Occipital lobe (tissue), 3 donors: ENCODE measurements at places on chromosomes 6 and 20. TPM values are rescaled to one million over a fixed set of nuclear protein-coding genes. Genes with fewer than 3 reads are reported as not detected.
A peak's percentile ranks its signal among the peaks of the same experiment; 100 is the strongest.

Gene RNF182
- total RNA-seq: 73.6 TPM

Gene TFB1M
- total RNA-seq: 17.2 TPM

Gene LAMA2
- 16.8 TPM for total RNA-seq

Gene WFDC12
- total RNA-seq: not detected

Gene MGME1
- 8.4 TPM for total RNA-seq

Gene L3MBTL3
- 38.8 TPM for total RNA-seq

Gene ARFGEF3
- 65.7 TPM for total RNA-seq

Gene RSPH3
- total RNA-seq: 7.5 TPM

Gene GSTA4
- total RNA-seq: 145 TPM

Gene SLC2A10
- 7.5 TPM for total RNA-seq

Gene PTCRA
- total RNA-seq: not detected

Gene CCN5
- not detected for total RNA-seq

Gene C6orf15
- total RNA-seq: not detected

GRCh38 chr20:14383335-14383734, 45.9 kb upstream of the FLRT3 start:
- DNase-seq: no peak

DNA sequence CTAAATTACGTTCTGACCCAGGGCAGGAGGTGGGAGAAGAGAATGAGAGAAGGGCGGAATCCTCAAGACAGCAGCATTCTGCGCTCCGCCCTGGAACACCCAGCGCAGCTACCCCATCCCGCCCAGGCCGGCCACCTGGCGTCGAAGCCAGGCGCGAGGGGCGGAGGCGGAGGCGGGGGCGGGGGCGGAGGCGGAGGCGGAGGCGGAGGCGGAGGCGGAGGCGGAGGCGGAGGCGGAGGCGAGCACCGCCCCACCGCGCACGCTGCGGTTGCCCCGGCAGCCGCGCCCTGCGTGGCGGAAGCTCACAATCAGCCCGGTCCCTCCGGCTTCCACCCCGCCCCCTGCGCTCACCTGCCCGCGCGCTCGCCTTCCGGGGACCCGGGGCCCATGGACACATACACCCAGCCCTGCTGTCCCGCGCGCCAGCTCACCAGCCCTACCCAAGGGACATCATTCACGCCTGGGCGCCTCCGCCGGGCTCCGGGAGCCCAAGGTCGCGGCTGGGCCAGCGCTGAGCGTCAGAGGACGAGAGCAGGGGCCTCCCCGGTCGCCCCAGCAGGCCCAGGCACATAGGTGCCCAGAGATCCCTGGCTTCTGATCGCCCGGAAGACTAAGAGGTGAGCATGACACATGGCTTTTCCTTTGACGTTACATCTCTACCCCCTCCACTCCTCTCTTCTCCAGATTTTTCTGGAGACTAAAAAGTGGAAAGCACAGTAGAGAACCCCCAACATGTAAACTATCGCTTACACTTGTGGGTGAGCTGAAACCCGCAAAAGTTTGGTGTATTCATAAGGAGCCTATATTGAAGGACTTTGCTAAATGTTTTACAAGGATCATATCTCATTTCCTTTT, at the start of gene ANKEF1:
ANKEF1 (plus strand) TSS at position 271 of the 855 bp plus-strand sequence. CDS start 3,315 bp downstream, outside the sequence.
- peak; percentile 44 for DNase-seq

- no peak for DNase-seq
Observed at GRCh38 chr6:88967891-88968290, 4.5 kb upstream of the RNGTT start.

DNA sequence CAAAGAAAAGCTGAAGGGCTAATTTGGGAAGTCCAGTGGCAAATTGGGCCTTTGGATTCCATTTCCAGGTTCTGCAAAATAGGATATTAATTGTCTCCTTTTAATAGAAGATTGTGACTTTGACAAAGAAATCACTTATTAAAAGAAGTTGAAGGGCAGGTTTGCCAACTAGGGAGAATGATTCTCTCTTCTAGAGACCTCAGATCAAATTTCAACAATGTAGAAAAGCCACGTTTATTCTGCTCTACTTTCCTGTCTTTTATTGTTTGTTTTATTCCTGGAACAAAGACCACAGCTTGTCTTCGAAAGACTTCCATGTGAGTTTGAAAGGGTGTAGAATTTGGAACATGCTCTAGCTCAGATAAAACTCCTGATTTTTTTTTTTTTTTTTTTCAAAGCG, 65.5 kb upstream of the PRL start:
- no peak for DNase-seq

DNA sequence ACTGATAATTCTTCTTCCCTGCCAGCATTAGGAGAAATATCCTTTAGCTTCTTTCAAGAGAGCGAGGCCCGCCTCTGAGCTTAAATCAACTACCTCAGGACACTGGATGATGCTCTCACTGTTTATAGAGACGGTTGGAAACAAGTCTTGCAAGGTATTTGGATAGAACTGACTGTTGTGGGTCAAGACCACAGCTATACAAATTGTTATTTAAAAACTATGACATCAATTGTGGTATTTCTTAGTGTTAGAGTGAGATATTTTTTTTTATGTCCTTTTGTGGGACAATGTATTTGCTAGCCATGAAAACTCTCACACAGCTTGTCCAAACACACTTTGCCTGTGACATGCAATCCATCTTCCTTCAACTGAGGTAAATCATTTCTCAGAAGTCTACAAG, 136.3 kb upstream of the PHACTR1 start:
- DNase-seq: no peak

GRCh38 chr6:16286151-16286522, 47.8 kb downstream of the GMPR start:
- peak; percentile 38 for DNase-seq

DNA sequence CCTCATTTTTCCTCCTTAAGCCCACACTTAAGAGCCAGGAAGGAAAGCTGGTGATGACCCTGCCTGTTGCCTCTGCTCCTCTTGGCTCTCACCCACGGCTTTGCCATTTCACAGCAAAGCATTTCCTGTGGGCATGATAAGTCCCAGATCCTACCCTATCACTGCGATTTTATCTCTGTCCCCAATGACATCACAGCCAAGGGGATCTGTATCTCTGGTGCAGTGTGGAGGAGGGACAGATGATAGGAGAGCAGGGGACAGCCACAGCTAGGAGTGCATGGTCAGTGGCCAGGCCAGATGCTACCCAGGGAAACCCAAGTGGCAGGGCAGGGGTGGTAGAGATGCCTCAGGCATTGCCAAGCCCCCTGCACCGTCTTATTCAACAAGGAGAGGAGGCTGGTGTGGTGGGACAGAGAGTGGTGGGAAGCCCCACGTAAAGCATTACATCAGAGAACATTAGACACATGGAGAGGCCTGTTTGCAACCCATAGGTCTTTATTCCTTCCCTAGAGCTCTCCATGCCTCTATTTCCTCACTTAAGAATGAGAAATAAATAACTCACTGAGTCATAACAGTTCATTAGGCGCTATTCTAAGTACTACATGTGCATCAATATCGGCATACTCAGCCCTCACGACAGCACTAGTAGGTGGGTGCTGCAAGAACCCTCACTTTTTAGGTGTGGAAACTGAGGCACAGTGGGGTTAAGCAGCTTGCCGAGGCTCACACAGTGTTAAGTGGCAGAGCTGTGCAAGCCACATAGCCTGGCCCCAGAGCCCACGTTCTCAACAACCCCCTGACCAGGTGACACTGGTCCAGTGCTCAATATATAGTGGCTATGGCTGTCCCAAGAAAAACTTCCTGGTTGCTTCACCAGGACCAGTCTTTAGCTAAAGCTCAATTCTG, 4.6 kb downstream of the TFEB start:
- no peak for DNase-seq

DNA sequence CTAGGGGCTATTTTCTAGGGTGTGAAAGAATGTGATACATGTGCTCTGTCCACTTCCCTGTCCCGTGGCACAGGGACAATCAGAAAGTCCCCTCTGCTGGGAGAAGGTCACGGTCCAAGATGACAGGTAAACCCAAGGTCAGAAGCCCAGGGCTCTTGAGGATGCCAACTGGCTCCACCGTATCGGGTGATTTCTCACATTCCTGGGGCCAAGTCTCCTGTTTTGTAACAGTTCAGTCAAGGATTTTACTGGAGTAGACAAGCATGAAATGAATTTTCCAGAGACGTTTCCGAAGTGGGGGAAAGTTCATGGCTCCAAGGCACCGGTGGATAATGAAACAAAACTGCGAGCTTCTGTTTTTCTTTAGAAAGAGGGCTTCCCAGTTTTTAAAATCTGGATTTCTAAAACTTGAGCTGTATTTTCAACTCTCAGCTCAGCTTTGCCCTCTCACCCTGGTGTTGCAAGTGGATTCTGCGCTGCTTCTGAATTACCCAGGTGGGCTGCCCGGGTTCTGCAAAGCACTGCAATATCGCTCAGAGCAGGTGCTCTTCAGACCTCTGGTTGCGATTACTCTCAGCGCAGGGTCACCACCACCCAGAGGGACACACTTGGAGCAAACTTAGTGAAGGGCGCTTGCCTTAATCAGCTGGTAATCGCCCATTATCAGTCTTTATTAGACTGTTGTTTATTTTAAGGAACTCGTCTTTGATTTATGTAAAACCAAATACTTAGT, 64.4 kb upstream of the TMEM170B start:
- DNase-seq: no peak

DNA sequence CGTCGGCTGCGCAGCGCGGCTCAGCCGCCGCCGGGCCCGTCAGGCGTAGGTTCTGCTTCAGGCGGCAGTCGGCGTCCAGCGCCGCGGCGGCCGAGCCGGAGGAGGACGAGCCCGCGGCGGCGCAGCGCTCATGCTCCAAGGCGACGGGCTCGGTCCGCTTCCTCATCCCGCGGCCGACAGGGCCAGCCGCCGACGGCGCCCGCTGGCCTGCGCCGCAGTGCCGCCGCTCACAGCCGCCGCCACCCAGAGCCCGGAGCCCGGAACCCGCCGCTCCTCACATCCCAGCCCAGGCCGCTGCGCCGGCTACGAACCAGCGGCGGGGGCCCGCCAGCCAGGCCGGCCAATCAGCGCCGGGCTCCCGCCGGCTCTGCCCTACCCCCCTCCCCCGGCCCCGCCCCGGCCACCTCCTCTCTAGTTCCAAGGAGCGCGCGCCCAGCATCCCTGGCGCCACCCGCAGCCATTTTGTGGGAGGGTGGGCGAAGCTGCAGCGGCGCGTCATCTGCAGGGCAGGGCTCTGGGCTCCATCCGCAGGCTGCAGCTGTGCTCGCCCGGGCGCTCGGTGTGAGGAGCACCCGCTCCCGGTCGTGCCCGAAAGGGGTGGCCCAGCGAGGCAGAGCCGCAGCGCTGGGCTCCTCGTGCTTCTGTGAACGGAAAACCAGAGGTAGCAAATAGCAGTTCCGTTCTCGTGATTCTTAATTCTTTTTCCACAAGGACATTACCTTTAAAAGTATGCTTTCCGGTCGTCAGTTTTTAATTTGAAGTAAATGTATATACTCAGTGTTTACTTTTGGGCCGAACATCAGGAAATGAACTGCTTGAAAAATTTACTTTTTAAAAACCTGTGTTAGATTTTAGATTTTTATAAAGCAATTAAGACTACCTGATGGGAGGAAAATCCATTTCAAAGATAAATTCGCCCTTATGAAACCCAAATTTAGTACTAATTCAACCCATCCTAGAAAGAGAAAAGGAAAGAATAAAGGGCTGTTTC, at the start of gene ABHD12:
ABHD12 (minus strand) TSS at position 298 of the 991 bp plus-strand sequence; CDS start at position 166, 132 bp downstream.
- DNase-seq: peak; percentile 96

- DNase-seq: peak; percentile 36
Observed at GRCh38 chr6:150865406-150866146, at the start of gene MTHFD1L. Gene MTHFD1L, plus strand, starts transcription at chr6:150865702. Its CDS starts 121 bp downstream, at chr6:150865823.

GRCh38 chr20:56924292-56925081, 295.4 kb downstream of the TFAP2C start:
- no peak for DNase-seq

DNA sequence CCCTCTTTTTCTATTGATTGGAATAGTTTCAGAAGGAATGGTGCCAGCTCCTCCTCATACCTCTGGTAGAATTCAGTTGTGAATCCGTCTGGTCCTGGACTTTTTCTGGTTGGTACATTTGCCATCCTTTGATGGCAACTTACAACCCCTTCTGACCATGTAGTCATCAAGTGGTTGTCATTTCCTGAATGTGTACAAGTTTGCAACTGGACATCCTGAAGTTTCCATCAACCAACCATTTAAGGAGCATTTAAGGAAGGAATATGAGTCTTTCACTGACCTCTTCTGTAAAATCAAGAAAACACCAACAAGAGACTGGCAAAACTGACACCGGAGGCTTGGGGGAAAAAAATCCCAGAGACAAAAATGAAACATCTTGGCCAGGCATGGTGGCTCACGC, 97.4 kb downstream of the RIN2 start:
- no peak for DNase-seq

GRCh38 chr20:63284083-63284440, 8.9 kb upstream of the COL20A1 start:
- no peak for DNase-seq

GRCh38 chr20:17911927-17912326, 56.7 kb downstream of the SNX5 start:
- DNase-seq: no peak

- no peak for DNase-seq
Observed at GRCh38 chr6:167328086-167328485, 3.2 kb downstream of the TTLL2 start.

GRCh38 chr6:76861403-76861802, 601.9 kb downstream of the HTR1B start:
- DNase-seq: no peak

- no peak for DNase-seq
Observed at GRCh38 chr20:48999890-49000870, 45.9 kb upstream of the CSE1L start.

GRCh38 chr6:38959138-38959537, 89.4 kb upstream of the GLP1R start:
- no peak for DNase-seq

GRCh38 chr6:98292810-98293209, 541.6 kb upstream of the POU3F2 start:
- no peak for DNase-seq

DNA sequence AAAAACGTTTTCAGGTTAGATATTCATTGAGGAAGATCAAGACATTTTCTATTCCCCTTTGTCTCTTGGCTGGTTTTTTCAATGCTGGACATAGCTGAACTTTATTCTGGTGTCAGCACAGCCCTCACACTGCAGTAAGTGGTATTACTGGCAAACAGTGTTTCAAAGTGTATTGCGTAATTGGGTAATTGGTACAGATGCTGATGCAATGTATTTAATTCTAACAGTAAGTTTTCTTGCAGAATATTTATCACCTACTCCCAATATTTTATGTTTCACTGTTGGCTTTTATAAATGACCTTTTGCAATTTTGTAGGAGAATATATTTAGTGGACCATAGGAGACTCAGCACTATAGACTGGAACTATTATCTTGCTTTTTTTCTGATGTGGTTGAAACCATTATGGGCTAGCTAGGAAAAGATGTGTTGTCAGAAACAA, 287.6 kb upstream of the SOX4 start:
- DNase-seq: no peak

DNA sequence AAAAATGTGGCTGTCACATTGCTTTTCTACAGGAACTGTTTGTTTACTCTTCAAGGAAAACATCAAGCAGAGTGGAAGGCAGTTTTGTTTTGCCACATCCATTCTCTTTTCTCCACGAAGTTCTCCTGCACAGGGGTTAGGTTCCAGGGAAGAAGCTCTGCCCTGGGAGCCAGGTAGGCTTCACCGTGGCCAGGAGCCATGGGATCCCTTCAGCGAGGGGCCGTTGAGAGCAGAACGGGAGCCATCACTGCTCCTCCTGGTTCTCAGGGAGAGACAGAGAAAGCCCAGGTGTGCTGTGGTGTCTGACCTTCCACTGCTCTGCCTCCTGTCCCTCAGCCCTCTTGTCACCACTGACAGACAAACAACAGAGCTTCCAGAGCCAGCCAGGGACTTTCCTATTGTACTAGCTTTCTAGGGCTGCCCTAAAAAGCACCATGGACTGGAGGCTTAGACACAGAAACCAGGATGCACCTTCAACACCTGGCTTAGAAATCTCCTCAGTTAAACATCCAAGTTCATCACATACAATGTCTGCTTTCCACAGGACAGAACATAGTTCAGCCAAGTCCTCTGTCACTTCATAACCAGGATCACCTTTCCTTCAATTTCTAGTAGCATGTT, 75.6 kb upstream of the SLC22A23 start:
- no peak for DNase-seq
